ENCODE measurements at places on chromosomes 16 and 17. TPM values are rescaled to one million over a fixed set of nuclear protein-coding genes. Genes with fewer than 3 reads are reported as not detected.

The GDPD3 gene
- total RNA-seq: 6.6 TPM

DNA sequence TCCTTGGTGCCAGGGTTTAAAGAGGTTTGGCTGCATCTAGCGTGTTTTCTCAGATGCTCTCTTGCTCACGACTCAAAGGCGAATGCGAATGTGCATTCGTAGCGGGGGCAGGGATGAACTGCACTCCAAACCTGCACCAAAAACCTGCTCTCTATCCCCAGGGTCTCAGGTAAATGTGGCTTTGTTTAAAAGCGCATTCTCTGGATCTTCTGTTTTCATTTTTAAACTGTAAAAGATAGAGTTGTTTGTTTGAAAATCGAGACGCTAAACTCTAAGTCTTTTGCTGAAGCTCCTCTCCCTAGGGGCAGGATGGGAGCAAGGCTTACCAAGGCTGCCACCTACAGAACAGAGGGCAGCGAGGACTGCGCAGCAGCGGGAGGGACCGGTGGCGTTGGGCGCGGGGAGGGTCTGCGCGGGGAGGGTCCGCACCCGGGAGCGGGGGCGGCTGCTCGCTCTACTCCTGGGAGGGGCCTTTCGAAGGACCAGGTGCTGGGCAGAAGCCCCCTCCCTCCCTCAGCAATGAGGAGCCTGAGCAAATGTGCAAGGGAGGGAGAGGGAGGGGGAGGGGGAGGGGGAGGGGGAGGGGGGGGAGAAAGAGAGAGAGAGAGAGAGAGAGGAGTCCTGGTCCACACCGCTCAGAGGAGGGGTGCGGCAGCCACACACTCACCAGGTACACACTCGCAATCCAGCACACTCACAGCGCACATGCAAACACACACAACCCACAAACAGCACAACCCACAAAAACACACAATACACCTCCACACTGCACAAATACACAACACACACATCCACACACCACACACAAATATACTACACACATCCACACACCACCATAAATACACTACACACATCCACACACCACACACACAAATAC is 142.8 kb downstream of the GRIN2A start:
- DNase-seq: no peak

- DNase-seq: no peak
These were observed 99.1 kb downstream of the KATNIP start for GRCh38 chr16:27649021-27649420.

The KRT12 gene
- total RNA-seq: not detected

- no peak for DNase-seq
These were observed 41.1 kb upstream of the DHRS7B start for GRCh38 chr17:21085707-21086106.

- DNase-seq: no peak
These were observed 634 bp downstream of the SLC2A4 start for GRCh38 chr17:7281953-7282751.

The MYH1 gene
- not detected for total RNA-seq

DNA sequence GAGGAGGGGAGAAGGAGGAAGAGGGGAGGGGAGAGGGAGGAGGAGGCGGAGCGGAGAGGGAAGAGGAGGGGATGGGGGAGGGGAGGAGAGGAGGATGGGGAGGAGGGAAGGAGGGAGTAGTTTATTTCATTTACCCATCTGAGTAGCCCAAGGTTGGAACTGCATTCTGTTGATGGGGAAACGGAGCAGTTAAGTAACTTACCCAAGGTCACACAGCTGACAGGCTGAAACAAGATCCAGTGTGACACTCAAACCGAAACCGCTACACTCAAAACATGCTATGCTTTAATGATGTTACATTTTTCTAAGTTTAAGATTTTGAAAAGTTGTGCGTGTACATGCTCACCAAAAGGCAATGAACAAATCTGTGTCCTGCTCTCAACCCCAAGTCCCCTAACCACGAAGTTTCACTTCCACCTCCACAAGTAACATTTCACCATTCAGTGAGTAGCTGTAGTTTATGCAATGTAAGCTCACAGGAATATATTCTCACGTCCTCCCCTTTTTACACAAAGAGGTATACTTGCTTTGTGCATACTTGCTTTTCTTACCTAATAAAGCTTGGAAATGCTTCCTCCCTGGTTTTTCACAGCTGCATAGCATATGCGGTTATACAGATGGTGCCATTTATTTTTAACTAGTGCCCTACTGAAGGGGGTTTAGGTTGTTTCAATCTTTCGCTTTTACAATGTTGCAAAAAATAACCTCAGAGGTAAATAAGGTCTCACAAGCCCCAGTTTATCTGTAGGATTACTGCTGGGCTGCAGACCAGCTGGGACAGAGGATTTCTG is 275.3 kb downstream of the PARN start:
- peak; percentile 80 for DNase-seq

The TBC1D28 gene
- not detected for total RNA-seq

DNA sequence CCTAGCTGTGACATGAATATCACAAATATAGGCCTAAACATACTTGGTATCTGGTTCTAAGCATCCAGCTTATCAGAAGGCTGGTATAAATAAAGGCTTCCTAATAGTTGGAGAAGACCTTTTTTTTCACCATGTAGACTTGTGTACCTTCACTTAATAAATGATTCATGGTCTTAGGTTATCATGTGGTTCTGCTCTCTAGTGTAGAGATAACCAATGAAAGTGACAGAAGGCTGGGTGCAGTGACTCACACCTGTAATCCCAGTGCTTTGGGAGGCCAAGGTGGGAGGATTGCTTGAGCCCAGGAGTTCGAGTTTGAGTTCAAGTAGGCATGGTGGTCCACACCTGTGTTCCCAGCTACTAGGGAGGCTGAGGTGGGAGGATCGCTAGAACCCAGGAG is 3.1 kb downstream of the DDX19A start:
- DNase-seq: no peak

The TEKT1 gene
- total RNA-seq: not detected
